Endodermal cell (in vitro differentiated cells): ENCODE measurements at places on chromosomes 6 and 20. TPM values are rescaled to one million over a fixed set of nuclear protein-coding genes. Genes with fewer than 3 reads are reported as not detected.

- no peak for DNase-seq
Measured at GRCh38 chr20:24321973-24322372, 147.5 kb upstream of the SYNDIG1 start.

Gene YWHAB
- total RNA-seq, result 93.8 to 196 TPM (median 183 TPM) in 3 replicates

- DNase-seq, result no peak
Measured at GRCh38 chr6:1700278-1700967, 90.7 kb downstream of the FOXC1 start.

GRCh38 chr6:151721146-151721545 is 86.3 kb upstream of the ESR1 start:
- no peak for DNase-seq

DNA sequence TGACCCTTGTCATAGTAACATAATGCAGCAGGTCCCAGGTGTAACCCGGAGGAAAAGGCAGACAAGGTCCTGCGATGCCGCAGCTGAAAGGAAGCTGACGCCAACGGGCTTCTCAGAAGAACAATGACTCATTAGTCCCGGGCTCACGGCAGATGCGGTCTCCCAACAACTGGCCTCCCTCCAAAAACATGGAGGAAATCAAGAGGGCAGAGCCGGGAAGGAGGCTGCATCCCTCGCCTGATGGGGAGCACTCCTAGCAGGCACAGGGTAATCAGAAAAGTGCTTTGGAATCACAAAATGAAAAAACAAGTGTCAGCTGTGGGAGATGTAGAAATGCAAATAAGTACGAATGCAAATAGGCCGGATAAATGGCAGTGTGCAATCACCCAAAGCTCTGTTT is 165.2 kb upstream of the AGPAT4 start:
- no peak for DNase-seq

DNA sequence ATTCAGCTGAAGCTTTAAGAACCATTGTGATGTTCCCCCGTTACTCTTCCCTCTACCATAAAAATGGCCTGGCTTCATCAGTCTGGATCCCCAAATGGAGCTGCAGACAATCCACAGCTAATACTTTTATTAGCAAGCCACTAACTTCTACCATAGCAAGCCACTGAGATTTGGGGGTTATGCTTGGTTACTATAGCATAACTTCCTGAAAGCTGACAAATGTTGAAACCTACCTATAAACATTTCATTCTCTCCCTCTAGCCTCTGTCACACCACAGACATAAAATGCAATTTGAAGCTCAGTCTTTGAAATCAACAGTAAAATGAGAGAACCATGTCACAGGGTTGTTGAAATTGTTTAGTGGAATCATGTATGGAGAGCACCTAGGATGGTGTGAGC is 3.0 kb upstream of the HTR1E start:
- no peak for DNase-seq

DNA sequence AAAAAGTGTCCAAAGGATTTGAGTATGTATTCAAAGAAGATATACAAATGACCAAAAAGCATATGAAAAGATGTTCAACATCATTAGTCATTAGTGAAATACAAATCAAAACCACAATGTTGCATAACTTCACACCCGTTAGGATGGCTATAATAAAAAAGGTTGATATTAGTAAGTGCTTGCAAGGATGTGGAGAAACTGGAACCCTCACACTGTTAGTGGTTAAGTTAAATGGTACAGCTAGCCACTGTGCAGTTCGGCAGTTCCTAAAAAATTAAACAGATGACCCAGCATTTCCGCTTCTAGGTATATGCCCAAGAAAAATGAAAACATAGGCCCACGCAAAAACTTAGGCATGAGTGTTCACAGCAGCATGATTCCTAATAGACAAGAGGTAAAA is 38.6 kb downstream of the IBTK start:
- DNase-seq, result no peak

Gene RBBP8NL
- not detected in 3 replicates for total RNA-seq

Gene DUSP15
- total RNA-seq, result 7.2 to 38.2 TPM (median 7.3 TPM) in 3 replicates
